Prostate gland (tissue), 2 donors: ENCODE measurements at places on chromosomes 11 and 22. TPM values are rescaled to one million over a fixed set of nuclear protein-coding genes. Genes with fewer than 3 reads are reported as not detected.
A peak's percentile ranks its signal among the peaks of the same experiment; 100 is the strongest.

- DNase-seq = no peak
Measured at GRCh38 chr22:29022101-29022817, 39.4 kb downstream of the C22orf31 start.

DNA sequence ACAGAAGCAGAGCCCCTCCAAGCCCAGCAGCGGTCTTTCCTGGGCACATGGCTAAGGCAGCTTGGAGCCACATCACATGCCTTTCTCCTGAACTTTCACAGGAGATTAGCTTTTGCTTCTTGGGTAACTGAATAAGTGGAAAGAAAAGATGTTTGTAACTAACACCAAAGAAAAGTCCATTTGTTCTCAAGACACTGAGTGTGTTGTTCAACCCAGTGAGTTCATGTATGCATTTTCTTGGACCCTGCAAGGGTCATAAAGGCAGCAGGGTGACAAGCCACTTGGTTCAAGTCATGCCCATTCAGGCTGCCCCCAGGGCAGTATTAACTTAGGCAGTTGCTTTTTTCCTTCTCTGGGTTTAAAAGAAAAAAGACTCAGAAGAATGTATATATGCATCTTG lies 203.4 kb downstream of the FAM76B start:
- no peak for DNase-seq

- DNase-seq = peak; percentile 22
Measured at GRCh38 chr11:74397501-74398243, 561 bp downstream of the PGM2L1 start.

GRCh38 chr11:18578975-18579598 lies 9.4 kb downstream of the UEVLD start:
- peak; percentile 19 for DNase-seq

GRCh38 chr11:130137999-130138398 lies 21.6 kb upstream of the ST14 start:
- DNase-seq = no peak

GRCh38 chr11:108871152-108871551 lies 206.3 kb downstream of the DDX10 start:
- DNase-seq = no peak

GRCh38 chr11:79482800-79483199 lies 42.0 kb upstream of the TENM4 start:
- DNase-seq = no peak

DNA sequence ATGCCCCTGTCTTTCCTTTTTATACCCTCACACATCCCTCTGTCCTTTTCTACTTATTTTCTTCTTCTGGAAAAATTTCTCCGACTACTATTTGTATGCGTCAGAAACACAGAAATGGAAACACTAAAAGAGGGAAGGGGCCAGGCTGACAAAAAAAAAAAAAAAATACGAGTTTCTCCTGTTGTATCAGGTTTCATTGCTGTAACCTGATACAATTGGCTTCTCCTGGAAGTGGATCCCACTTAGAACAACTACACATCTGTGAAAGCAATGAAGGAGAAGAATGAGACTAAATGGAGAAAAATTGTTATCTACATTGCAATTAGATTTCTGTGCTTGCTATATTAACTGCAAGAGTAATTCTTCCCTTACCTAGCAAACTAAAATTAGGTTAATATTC lies 393.9 kb downstream of the GUCY1A2 start:
- no peak for DNase-seq

- no peak for DNase-seq
Measured at GRCh38 chr22:36383110-36383581, 4.6 kb downstream of the MYH9 start.

DNA sequence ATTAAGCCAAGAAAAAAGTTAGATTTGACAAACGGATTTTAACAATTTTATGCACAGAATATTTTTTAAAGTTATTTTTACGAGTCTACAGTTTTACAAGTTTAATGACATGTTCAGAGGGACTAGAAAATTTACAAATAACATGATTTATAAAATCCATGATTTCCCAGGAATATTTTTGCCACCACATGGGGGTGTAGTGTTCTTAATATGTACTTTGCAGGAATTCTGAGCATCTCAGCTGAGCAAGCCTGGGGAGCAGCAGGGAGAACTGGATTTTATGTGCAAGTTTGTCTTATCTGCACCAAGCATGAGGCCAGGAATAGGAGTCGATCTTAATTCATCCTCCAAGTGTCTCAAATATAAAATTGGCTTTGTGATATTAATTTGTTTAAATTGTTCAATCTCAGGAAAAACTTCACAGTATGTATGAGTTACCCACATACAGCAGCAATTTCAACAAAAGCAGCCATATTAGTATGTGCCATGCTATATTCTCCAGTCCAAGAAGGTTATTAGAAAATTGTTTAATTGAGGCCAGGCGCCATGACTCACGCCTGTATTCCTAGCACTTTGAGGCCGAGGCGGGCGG lies 826.3 kb downstream of the DLG2 start:
- no peak for DNase-seq

DNA sequence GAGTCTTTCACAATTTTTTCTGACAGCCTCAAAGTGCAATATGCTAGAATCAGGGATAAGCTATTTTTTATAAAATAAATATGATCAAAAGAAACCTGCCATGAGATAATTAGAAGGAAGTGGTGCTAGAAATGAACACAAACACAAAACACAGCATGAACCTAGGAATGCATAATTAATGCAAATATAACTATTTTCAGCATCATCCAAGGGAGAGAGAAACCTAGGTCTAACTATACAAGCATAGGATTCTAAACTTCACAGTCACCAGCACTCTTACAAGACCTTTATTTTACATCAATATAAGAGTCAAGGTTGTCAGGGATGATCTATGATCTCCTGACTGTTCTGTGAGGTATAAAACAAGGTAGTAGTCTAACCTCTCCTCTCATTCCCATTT lies 29.2 kb downstream of the TTC28 start:
- DNase-seq = no peak

GAL3ST3 gene
- total RNA-seq = 4.3 TPM

ANGPTL5 gene
- total RNA-seq = 0.57 TPM
